ENCODE measurements at places on chromosomes 5 and 9.

GRCh38 chr9:1916655-1917054, 98.5 kb upstream of the SMARCA2 start:
- no peak for DNase-seq

- DNase-seq: no peak
These were observed 53.1 kb downstream of the HCN1 start for GRCh38 chr5:45643056-45643455.

GRCh38 chr5:101675510-101676219, 620.4 kb downstream of the SLCO4C1 start:
- DNase-seq: no peak

DNA sequence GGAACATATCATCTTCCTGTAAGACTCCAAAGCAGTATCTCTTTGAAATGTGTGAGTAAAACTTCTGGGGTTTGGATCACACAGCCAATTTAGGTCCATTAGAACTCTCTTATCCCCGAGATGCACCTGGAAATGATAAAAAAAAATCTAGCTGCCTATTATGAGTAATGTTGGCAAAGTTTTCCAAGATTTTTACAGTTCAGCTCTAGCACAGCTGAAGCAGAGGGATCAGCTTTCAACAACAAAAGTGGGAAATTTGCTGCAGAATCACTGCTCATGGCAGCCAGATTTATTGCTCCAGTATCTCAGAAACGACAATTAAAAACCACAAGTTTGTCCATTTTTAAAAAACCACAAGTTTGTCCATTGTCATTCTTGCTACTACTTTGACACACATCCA, 292.2 kb downstream of the IRX2 start:
- DNase-seq: no peak

- DNase-seq: peak; percentile 37
These were observed 143.4 kb upstream of the APC start for GRCh38 chr5:112594095-112594850.

DNA sequence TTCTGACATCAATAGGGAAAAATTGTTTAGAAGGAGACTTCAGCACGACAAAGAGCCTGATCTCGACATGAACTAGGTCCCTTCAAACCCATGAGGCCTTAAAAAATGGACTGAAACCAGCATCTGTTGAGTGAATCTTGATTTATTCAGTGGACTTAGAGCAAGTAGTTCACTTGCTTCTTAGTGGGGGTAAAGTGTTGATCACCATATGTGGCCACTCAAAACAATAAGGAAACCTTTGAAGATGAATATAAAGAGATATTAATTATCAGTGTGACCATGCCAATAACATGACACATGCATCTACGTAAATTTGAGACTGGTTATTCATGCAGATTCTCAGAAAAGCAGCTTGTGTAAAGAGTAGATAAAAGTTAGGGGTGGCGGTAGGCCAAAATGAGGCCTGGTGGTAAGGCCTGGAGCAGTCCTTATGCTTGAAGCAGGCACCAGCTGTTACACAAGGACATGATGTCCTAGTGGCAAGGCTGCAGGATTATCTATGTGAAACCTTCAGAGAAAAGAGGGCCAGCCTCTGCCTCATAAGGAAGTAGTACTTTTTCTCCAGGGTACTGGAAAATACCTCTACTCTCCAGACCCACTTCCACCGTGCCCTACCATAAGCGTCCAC, 61.3 kb downstream of the S1PR3 start:
- DNase-seq: no peak

DNA sequence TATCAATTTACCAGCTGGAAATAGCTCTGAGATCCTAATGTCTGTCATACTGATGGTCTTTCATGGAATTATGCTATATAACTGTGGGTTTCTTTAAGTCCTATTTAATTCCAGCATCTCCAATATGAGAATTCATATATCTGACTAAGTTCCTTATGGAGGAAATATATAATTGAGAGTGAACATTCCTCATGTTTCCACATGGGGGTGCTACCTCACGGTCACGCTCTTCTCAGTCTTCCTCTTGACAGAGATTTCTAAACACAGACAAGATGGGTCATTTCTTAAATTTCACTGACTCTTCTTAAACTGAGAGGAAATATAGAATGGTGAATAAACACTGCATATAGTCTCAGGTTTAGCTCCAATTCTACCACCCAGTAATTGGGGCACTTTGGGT, 212.1 kb downstream of the SLF1 start:
- peak; percentile 37 for DNase-seq

- DNase-seq: no peak
These were observed 518 bp downstream of the ZDHHC12 start for GRCh38 chr9:128723352-128723865.

- DNase-seq: no peak
These were observed 539 bp downstream of the POC5 start for GRCh38 chr5:75716715-75717081.

DNA sequence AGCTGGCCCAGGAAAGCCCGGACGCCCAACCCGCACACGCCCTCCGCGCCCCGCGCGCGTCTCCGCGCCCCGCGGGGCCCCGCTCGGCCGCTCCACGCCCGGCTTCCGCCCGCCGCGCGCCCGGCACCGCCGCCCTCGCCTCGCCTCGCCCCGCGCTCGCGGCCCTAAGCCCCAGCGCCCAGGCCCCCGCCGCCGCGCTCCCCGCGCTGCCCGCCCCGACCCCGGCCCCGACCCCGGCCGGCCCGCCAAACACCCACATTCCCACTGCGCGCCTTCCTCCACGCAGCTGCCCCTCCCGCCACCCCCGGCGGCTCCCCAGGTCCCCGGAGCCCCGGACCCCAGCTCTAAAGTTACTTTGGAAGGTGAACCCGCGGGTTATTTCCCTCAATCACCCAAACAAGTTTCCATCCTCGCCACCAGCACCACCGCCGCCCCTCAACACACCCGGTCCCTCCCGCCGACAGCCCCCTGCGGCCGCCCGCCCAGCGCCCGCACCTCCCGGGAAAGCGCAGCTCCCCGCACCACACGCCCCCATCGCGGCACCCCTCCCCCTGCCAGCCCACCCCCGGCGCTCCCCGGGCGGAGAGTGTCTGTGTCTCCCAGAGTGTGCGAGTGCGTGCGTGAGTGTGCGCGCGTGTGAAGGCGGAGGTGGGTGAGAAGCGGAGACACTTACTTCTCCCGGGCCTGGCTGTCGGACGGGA, 439 bp downstream of the SSBP2 start:
- no peak for DNase-seq

GRCh38 chr5:180153099-180153498, 55.9 kb downstream of the RASGEF1C start:
- DNase-seq: no peak

- DNase-seq: peak; percentile 69
These were observed 1.3 kb upstream of the NIPBL start for GRCh38 chr5:36875051-36875789.

DNA sequence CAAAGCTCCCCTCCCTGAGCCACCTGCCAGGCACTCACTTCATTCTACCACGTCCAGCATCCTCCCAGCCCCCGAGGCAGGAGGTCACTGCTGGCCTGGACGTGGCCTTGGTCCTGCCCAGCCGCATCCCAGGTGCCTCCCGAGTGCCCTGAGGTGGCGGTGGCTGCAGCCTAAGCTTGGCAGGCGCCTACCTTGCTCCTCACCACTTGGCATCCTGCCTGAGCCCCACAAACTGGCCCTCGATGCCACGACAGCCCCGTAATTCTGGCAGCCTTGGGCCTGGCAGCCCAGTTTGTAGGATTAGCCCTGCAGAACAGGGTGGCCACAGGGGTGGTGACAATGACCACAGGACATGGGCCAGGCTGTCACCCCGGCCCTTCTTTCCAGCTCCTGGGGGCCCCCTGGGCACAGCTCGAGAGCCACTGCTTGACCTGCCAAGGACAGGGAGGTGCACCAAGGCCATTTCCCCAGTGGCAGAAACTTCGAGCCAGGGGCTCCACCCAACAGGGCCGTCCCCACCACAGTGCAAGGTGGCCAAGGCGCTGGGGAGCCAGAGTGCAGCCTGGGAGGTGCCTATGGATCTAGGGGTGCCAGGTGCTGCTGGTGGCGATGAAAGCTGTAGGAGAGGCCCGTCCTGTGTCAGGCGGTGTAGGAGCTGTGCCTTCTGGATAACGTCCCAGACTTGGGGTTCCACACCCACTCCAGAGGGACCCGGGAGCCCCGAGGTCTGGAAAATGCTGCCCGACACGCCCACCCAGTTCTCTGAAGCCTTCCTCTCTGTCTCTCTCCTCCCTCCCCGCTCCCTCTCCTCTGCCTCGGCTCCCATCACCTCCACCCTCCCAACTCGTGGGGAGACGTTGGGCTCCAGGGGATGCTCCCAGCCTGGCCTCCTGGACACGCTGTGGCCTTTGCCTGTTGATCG, 18.4 kb downstream of the NKD2 start:
- no peak for DNase-seq

- no peak for DNase-seq
These were observed 97.1 kb upstream of the ASTN2 start for GRCh38 chr9:117511852-117512481.

GRCh38 chr9:137156567-137157375, 13.1 kb downstream of the LRRC26 start:
- DNase-seq: peak; percentile 68

- peak; percentile 73 for DNase-seq
These were observed 21.4 kb upstream of the FLT4 start for GRCh38 chr5:180670586-180671359.

GRCh38 chr5:78601559-78602314, 46.8 kb downstream of the LHFPL2 start:
- DNase-seq: no peak

- no peak for DNase-seq
These were observed 31.6 kb upstream of the PITX1 start for GRCh38 chr5:135065306-135066265.

DNA sequence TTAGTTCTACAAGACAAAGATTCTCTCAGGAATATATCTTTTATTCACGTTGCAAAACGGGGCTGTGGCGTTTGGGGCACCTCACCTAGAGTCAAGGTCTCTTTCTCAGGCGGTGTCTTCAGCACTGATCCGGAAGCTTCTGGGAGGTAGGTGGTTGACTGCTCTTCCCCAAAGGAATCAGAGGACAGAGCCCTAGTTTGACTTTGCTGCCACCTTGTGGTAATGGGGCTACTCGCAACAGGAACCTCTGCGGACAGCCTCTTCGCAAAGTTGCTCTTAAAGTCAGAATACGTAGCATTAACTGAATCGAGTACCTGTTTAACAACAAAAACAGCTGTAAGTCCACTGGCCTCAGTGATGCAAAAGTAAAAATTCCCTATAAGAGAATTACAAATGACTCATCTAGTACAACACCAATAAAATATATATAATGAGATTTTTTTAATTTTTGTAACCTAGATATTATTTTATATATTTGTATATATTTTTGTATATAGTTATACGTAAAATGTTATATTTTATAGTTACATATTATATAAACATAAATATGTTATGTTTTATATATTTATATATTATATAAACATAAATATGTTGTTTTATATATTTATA, 13.3 kb upstream of the GPX8 start:
- peak; percentile 73 for DNase-seq

- DNase-seq: no peak
These were observed 7.5 kb downstream of the RPS14 start for GRCh38 chr5:150441813-150442698.

DNA sequence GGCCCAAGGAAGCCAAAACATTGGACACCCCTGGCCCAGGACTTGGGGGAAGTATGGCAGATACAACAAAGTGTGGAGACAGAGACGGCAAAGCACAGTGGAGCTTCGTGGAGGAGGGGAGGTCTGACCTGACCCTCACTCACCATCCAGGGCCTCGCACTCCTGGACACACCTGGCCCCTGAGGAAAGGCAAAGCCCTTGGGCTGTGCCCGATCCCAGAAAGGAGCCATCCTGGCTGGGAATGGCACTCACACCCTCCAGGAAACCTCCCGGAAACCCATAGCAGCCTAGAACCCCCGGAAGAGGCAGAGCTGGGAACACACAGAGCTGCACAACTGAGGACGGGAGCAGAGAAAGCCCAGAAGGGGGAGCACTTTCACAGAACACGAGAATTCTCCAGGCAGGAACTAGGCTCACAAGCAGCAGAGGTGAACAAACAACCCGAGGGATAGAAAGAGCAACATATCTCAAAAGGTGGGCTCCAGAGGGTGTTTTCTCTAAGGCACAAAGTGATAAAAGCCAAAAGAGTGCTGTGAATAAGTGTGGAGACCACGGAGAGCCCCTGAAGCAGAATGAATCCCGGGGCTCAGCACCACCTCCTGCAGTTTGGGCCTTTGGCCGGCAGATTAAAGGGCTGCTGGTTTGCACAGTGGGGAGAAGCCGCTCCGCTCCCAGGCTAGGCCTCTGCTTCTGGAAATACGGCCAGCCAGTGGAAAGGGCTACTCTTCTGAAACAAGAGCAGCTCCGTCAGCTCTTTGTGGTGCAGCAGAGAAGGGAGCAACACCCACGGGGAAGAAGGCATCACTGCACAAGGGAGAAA, 108.2 kb downstream of the UBE2R2 start:
- peak; percentile 76 for DNase-seq

GRCh38 chr5:155591273-155591672, 577.7 kb downstream of the KIF4B start:
- DNase-seq: no peak

- DNase-seq: no peak
These were observed 12.2 kb upstream of the CDK5RAP2 start for GRCh38 chr9:120592210-120592609.

DNA sequence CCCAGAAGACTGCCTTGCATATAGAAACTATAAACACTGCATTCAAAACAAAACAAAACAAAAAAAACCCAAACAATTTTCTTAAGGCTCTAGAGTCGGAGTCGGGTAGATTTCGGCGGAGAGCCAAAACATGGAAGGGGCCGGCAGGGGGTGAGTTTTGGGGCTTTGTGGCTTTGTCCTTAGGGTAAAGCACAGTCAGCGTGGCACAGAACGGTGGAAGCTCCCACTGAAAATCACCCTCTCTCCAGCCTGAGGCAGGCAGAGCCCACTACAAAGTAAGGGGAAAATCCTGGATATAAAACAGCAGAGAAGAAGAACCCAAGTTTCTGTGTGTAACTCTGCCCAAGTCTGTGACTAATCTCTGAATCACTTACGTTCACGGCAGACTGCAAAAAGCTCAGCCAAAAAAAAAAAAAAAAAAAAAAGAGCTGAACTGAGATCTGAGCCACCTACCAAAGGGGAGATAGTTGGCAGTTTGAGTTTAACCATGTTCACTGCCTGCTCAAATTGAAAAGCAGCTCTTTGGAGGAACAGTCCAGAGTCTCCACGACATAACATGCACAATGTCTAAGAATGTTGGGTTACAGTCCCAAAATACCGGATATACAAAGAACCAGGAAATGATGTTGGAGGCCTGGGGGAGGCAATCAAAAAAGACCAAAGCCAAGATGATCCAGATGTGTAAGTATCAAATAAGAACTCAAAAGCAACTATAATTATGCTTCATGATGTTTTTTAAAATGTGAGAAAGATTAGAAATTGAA, 26.6 kb upstream of the OR2K2 start:
- DNase-seq: no peak
